ENCODE measurements at places on chromosomes 16 and 17.

DNA sequence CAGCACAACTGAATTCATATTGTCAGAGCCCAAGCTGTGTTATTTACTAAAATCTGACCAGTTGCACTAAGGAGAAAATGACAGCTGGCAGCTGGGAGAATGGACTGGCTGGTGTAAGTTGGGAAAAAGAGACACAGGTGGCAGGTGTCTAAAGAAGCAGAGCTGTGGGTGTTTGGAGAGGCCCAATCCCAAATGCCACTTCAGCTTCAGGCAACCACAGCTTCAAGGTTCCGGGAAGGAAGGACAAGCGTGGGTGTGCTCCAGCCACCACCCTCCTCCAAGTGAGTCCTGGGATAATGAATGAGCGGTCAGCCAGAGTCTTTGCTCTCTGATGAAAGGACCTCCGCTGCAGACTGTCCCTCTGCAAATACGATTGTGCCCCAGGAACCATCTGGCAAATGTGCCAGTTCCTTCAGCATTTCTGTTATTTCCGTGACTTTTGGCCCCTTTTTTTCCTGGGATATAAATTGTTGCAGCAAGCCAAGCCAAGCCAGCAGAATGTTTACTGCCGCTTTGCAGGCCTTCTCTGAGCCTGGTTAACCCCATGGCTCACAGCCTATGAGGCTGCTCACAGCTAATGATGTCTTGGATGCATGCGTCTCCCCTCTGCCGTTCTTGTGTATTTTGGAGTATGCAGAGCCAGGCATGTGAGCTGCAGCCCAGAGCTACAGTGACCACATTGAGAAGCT lies 9.5 kb upstream of the RHBDL3 start:
- DNase-seq: no peak

DNA sequence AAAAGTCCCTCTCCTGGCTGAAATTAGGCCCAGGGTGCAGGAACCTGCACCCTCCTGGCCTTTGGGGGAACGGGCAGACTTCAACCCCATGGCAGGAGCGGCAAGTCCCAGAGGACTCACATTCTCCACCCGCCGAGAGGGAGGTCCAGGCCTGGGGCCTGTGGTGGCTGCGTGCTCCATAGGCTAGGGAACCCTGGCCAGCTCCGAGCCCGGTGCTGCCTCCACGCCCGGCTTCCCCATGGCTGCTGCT lies 130 bp downstream of the CCDC78 start:
- DNase-seq: no peak

DNA sequence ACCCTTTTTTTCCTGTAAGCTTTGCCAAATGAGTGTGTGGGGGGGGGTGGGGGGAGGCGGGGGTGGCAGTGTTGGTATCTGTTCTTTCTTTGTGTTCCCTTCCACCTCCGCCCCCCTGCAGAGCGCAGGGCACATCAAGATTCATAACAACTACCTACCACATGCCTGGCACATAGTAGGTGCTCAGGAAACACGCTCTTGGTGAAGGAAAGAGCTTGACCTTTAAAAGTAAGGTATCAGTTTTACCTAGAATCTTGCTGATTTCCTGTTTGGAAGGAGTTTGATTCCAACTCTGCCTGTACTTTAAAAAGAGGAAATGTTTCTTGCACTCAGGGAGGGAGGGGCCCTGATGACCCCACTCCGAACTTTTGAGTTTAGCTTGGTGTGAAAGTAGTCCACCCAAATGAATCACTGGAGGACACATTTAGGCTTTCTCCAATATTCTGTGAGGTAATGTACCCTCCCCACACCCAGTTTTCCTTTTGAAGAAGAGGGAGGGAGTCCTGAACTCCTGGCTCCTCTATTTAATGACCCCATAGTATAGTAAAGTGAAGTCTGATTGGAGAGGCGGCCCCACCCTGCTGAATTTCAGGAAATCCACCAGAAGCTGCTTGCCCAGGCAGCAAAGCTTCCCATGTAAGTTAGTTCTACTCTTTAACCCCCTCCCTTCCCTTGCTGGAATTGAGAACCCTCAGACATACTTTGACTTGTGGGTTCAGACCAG lies 560 bp upstream of the FAM20A start:
- DNase-seq: no peak

DNA sequence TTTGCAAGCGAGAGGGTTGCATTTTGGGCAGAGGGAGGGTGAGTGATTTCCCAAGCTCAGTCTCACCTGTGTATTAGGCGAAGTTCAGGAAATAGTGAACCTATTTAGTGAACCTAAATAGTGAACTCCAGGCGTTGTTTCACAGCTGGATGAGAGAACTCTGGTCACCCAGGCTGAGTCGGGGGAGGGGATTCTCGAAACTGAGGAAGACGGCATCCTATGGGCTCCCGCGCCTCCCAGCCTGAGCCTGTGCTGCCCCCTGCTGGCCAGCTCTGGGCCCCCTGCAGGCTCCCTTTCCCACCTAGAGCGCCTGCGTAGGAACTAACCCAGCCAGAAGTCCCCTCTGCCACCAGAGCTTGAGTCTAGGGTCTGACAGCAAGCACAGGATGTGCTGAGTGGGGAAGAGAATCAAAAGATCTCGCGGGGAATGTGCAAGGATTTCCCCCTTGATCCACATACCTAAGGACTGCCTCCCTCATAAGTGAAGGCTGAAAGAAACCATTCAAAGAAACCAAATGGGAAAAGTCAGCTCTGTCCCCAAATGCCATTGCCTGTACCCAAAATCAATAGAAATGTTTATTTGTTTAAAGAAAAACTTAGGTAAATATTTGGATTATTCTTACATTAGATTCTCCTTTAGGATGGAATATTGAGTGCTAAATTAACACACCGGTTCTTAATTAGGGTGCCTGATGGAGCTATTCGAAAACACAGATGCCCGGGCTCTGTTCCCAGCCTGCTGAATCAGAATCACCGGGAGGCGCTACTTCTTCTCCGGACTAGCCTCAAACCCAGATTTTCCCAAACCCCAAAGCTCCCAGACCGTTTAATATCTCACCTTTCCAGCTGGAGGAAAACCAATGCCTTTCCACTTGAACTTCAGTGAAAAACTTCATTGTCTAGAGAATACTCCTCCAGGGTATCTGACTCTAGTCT lies 14.8 kb upstream of the MARVELD3 start:
- DNase-seq: peak; percentile 69

DNA sequence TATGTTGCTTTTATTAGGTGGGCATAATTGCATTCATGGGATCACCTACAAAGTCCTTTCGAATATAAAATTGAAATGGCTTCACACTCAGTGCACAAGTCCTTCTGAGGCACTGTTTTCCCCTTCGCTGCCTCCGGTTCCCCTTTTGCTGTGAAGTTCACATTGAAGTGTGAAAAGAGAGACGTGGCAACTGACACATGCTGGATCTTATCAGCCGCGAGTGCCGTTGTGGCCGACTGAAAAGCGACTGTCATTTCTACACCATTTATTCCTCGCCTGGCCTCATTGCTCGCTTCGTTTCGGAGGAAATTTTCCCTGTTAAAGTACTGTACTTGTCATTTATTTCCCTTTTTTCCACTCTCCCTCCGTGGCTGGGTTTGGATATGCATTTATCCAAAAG lies 423.5 kb downstream of the MAF start:
- no peak for DNase-seq

- DNase-seq: no peak
These were observed 34.2 kb downstream of the BAIAP2 start for GRCh38 chr17:81069135-81069645.

DNA sequence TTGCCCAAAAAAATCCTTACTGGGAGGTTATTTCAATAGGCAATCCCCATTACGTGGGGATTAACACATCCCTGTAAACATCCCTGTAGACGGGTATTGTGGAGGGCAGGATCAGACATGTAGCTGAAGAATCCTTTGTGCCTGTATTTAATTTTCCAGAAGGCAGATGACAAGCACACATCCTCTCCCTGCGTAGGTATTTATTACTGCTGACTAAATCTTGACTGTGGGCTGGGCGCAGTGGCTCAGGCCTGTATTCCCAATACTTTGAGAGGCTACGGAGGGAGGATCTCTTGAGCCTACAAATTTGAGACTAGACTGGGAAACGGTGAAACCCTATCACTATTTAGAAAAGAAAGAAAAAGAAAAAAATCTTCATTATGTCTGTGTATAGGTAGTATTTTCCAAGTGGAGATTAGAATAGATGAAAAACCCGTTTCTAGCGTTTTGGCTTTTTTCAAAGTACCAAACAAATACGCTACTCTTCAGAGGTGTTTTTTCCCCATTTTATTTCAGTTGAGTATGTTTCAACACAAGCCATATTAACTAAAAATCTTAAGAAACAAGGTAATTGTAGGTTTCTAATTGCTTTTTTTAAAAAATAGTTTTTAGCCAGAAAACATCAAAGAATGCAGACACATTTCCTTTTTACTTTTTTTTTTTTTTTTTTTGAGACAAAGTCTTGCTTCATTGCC lies 1.5 kb upstream of the MARF1 start:
- DNase-seq: no peak

DNA sequence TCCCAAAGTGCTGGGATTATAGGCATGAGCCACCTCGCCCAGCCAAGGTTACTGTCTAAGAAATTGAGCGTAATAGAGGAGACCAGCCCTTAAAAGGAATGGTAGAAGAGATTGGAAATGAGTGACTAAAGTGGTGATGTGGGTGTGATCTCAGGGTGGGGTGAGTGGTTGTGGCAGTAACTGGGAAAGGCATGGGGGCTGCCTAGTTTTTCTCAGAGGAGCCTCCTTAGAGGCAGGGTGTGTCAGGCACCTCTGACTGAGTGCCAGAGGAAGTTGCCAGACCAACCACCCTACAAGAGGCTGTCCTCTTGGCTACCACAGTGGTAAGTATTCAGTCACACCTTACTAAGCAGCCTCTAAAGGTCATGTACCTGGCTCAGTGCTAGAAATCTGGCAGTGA lies 8.9 kb downstream of the DUS2 start:
- DNase-seq: no peak

DNA sequence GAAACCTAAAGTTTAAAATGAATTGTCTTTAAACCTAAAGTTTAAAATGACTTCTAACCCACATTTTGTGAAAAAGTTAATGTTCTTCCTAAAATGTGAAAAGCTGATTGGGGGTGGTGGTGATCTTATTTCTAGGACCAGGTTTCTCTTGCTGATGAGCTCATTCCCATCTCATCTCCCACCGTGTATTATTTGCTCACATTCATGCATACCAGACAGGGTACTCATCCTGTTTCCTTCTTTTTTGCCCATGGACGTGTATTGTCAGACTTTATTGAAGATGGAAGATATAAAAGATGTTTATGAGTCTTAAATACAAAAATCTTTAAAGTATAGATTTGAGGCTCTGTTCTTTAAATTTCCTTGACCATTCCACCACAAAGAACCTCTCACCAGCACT lies 70.1 kb upstream of the MPHOSPH6 start:
- DNase-seq: no peak

DNA sequence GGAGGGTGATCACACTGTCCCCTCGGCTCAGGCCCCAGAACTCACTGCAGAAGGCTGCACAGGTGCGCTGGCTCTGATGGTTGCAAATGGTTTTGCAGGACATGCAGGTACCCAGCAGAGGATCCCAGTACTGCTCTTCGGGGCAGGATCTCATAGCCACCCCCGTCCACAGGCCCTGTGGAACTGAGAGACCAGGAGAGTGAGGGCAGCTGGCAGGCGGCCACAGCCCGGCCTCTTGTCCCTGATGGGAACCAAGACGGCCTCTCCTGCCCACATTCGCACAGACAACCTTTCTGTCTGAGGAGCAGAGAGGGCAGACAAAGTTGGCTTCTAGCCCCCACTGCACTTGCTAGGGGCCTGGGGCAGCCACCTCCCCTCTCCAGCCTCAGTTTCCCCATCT lies 19.5 kb downstream of the TNFRSF13B start:
- DNase-seq: no peak

- DNase-seq: no peak
These were observed 431 bp downstream of the DYNC1LI2 start for GRCh38 chr16:66751053-66751302.

DNA sequence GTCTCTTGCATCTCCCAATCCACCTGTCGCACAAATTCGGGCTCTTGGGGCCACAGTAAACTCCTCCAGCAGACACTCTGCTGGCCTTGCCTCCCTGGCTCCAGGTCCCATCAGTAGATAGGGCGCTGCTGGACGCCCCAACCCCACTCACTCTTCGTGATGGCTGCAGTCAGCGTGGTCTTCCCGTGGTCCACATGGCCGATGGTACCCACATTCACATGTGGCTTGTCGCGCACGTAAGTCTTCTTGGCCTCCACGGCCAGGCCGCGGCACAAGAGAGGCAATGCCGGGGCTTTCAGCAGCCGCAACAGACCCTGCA lies 428 bp downstream of the TUFM start:
- no peak for DNase-seq

GRCh38 chr17:4877089-4877488 lies 22.2 kb upstream of the C17orf107 start:
- no peak for DNase-seq

DNA sequence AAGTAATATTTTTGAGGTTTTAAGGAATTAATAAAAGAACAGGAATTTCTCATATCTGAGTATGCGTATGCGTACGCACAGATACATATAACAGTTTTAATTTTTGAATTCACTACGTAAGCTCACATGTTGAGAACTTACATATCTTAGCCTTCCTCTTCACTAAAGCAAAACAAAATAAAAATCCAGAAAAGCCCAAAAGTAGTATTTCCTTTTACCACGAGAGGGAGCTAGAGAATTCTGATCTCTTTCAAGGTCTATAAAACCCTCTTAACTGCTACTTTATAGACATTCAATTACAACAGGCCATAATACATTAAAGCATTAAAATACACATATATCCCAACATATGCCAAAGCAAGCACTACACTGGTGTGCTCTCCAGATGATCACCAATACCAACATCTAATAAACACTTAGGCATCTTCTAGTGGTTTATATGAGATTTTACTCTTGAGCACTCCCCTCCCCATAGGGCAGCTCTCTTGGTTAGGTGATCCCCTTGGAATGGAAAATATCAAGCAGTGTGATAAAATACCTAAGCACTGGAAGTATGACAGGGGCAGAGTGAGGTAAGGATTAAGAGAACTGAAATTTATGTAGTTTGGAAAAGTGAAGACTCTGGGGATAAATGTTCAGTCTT lies 94.0 kb downstream of the SKAP1 start:
- DNase-seq: no peak

DNA sequence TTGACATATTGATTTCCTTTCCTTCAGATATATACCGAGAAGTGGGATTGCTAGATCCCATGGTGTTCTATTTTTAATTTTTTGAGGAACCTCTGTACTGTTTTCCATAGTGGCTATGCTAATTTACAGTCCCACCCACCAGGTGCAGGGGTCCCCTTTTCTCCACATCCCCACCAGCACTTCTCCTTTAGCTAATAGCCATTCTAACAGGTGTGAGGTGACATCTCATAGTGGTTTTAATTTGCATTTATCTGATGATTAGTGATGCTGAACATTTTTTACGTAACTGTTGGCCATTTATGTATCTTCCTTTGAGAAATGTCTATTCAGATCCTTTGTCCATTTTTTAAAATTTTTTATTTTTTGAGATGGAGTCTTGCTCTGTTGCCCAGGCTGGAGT lies 93.9 kb downstream of the SDR42E1 start:
- no peak for DNase-seq

- DNase-seq: no peak
These were observed 75.1 kb upstream of the ENDOV start for GRCh38 chr17:80339731-80340456.

DNA sequence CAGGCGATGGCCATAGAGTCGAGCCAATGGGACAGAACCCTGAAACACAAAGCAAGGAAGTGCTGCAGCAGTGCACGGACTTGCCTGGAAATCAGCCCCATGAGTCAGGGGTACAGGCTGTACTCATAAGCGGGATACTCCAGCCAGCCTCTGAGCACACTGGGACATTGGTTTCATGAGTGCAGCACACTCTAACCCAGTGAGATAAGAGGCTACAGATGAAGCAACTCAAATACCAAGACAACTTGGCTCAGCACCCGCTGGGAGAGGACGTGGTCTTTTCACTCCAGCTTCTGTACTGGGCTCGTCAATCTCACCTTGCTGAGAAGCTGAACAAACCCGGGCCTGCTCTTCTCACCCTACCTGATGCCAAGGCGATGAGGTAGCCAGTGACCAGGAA lies 98.2 kb downstream of the AXIN2 start:
- DNase-seq: no peak

Data from activated CD4-positive, alpha-beta T cell treated with anti-CD3 and anti-CD28 coated beads for 4 hours (primary cell).